ENCODE measurements at places on chromosomes 11 and 22.

GRCh38 chr11:45045683-45046471 lies 95.2 kb upstream of the TP53I11 start:
- peak; percentile 26 for DNase-seq

- peak; percentile 16 for DNase-seq
Measured at GRCh38 chr11:120208777-120209176, 2.1 kb upstream of the OAF start.

DNA sequence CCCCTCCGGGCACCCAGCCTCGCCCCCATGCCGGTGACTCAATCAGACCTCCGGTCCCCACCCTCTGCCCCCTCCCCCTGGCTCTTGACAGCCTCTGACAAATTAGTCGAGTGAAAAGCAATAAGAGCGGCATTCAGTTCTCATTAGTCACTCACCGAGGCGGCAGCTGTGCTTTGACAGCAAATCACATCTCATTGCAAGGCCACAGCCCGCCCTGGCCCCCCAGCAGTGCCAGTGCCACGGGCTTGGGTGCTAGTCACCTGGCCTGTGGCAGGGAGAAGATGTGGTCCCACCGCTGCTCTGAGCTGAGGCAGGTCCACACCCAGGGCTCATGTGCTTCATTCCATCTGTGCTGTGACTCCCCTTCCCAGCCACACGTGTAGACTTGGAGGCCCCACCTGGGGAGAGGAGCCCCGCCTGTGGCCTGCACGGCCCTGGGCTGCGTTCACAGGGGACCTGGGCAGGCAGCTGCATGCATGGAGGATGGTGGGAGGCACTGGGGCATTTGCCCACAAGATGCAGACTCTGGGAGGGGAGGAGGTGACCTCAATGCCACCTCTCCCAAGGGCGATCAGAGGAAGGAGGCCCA lies 7.4 kb upstream of the TH start:
- peak; percentile 35 for DNase-seq

DNA sequence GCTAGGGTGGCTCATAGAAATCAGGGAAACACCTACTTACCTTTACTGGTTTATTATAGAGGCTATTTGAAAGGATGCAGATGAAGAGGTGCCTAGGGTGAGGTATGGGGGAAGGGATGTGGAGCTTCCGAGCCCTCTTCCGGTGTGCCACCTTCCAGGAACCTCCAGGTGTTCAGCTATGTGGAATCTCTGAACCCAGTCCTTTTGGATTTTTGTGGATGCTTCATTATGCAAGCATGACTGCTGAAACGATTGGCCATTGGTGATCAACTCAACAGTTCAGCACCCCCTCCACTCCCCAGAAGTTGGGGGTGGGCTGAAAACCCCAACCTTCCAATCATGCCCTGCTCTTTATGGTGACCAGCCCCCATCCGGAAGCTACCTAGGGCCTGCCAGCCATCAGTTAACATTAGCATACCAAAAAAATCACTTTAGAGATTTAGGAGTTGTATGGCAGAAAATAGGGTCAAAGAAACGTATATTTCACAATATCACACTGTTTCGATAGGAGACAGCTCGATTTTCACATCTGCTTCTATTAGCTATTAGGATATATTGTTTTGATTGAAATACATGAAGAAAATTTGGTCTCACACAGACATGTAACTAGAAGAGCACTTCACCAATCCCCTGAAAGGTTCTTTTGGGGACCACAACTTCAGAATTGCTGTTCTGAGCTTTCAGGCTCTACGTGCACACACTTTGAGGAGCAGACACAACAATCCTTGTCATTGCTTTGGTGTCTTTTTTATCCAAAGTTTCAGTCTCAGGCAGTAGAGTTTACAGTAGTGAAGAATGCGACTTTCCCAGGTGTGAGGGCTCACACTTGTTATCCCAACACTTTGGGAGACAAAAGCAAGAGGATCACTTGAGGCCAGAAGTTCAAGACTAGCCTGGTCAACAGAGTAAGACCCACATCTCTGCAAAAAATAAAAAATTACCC lies 3.3 kb upstream of the POLR2G start:
- DNase-seq, result no peak

GRCh38 chr11:32267679-32268187 lies 167.6 kb downstream of the WT1 start:
- no peak for DNase-seq

GRCh38 chr22:17476838-17477237 lies 86.5 kb upstream of the SLC25A18 start:
- DNase-seq, result no peak

DNA sequence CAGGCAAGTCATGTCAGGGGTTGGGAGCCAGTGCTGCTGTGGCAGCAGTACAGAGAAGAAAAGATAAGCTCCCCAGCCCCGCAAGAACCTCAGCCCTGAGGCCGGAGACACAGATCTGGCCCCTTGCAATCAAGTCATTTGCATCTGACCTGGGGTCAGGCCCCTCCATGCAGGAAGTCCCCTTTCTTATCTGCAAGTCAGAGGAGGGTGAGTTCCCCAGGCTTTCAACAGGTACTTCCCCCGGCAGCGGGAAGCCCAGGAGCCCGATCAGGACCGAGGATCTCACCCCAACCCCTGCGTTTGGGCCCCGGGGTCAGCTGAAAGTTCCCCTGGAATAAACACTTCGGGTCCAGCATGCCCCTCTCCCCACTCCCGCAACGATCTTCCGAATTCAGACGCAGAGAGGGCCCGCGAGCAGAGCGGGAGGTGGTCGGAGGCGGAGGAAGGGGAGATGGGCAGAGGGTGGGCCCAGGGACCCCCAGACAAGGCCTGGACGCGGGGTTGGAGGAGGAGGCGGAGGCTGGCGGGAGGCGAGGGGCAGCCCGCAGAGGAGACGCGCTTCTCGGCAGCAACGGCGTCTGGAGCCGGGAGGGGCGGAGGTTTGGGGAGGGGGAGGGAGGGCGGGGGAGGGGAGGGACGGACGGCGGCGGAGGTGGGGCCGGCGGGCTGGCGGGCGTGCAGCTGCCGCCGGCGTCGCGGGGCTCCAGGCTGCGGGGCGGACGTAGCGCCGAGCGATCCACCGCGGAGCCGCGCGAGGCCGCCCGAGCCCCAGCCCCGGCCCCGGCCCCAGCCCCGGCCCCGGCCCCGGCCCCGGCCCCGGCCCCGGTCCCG lies at the start of gene TSPAN18:
TSS of gene TSPAN18 (plus strand) at position 680 of the 831 bp plus-strand sequence. CDS start 179,455 bp downstream, outside the sequence.
- no peak for DNase-seq

GRCh38 chr11:10725114-10725906 lies 25.7 kb upstream of the CTR9 start:
- no peak for DNase-seq

GRCh38 chr22:49084206-49084605 lies 743.5 kb downstream of the BRD1 start:
- peak; percentile 20 for DNase-seq

GRCh38 chr11:119307219-119307618 lies 9.7 kb downstream of the MCAM start:
- no peak for DNase-seq

DNA sequence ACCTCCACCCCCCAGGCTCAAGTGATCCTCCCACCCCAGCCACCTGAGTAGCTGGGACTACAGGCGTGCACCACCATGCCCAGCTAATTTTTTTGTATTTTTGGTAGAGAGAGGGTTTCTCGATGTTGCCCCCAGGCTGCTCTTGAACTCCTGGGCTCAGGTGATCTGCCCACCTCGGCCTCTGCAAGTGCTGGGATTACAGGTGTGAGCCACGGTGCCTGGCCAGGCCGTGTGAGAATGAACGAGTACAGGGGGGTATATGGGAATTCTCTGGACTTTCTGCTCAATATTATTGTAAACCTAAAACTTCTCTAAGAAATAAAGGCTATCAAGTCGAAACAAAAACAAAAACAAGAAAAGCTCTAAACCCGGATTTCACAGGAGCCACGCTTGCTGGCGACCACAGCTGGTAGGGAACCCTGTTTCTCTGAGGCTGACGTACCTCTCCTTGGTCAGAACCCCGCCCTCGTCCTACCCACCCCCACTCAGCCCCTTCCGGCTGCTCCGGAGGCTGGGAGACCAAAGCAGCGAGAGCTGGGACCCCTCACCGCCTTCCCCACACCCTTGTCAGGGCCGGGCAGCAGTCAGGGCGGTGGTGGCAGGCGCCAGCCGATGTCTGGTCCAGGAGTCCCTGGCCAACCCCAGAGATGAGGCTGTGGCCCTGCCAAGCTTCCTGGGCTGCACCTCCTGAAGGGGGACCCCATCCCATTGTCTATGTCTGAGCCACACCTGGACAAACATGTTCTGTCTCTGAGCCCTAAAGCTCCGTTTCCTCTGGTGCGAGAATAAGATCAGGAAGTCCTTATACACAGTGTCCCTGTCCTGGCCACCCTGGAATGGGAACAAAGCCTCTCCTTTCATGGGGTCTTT lies 52.1 kb downstream of the LINC01488 start:
- no peak for DNase-seq

GRCh38 chr11:79291948-79292347 lies 148.9 kb downstream of the TENM4 start:
- DNase-seq, result no peak

- DNase-seq, result no peak
Measured at GRCh38 chr22:47168441-47168840, 406.0 kb downstream of the TBC1D22A start.

DNA sequence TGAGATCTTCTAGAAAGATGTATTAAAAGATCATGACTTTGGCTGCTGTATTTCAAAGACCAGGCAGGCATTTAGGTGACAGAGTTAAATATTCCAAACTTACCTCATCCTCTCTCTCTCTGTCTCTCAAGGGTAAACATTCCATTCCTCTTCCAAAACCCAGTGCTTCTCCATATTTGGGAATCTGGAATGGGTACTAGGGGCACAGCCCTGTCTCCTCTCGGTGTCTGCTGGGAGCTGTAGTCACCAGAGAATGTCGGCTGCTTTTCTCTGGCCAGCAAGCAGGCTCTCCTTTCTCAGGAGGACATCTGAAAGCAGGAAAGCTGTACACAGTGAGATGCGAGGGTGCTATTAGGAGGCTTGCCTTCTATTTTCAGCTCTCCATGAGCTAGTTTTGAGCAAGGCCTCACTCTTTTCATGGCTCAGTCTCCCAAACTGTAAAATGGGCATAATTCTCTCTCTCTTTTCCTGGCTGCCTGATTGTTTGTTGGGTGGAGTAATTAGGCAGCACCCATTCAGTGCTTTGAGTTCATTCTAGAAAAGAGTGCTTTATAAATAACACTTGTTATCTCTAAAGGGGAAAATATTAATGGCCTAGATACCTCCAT lies 9.3 kb upstream of the PEX26 start:
- DNase-seq, result no peak

- no peak for DNase-seq
Measured at GRCh38 chr11:119363081-119363850, 16.8 kb upstream of the MFRP start.

- no peak for DNase-seq
Measured at GRCh38 chr11:69691463-69691862, 12.4 kb downstream of the FGF19 start.

- DNase-seq, result no peak
Measured at GRCh38 chr11:13276454-13276831, 1.1 kb upstream of the BMAL1 start.

- no peak for DNase-seq
Measured at GRCh38 chr11:110185121-110185591, 92.0 kb downstream of the ZC3H12C start.

GRCh38 chr11:78532991-78533390 lies 41.7 kb downstream of the NARS2 start:
- no peak for DNase-seq

DNA sequence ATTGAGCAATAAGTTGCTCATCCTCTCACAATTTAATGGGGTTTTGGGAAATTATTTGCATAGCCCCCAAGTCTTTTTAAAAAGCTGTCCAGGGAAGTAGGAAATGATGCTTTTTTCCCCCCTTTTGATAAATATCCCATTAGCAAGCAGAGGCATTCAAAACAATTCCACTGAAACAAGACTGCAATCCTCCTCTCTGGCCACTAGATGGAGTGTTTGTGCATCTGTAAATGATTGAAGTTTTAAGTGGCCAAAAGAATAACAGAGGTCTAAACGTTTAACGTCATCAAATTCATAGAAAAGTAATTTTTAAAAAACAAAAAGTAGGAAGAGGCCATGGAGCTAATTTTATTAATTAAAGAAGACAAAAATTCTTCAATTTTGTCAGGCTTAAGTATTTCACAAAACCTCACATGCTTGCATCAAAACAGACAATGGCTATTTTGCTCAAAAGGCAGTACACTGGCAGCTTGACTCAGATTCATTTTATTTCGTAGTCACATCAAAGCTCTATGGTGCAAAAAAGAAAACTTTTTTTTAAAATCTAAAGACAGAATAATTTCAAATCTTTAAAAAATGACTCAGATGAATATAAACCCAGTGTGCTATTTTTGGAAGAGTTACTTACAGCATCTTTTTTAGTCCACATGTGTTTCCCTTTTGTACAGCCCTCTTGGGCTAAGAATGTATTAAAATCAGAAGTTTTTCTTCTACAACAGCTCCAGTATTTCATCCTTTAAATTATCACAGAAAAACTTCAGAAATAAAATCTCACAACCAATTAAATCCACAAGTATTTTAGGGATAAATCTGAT lies 17.8 kb downstream of the CHORDC1 start:
- DNase-seq, result no peak

DNA sequence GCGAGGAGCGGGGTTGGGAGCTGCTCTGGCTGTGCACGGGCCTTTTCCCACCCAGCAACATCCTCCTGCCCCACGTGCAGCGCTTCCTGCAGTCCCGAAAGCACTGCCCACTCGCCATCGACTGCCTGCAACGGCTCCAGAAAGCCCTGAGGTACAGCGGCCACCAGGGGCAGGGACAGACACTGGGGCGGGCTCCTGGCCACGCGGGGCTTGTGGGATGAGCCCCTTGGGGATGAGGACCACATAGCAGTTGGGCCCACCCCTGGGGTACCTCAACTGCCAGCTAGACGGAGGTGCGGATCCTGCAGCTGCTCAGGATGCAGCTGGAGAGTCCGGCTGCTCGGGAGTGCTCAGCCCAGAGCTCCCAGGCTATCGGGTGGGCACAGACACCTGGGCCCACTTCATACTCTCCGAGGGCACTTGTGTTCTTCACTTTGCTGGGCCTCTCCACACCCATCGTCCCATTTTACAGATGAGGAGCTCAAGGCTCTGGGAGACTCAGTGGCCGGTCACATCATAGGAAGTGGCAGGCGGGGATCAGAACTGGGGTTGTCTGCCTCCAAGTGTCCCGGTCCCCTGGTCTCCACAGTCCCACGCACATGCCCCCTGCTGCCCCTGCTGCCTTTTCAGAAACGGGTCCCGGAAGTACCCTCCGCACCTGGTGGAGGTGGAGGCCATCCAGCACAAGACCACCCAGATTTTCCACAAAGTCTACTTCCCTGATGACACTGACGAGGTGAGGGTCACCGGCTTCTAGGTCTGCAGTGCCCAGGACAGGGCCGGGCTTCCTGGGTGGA lies 77.6 kb downstream of the MYO7A start:
- DNase-seq, result no peak

- peak; percentile 59 for DNase-seq
Measured at GRCh38 chr22:36027935-36028645, 534 bp downstream of the RBFOX2 start.
